HepG2 (cell line): ENCODE measurements at places on chromosomes 5 and 9. TPM values are rescaled to one million over a fixed set of nuclear protein-coding genes. Genes with fewer than 3 reads are reported as not detected.

The SV2C gene
- not detected in 2 replicates for polyA plus RNA-seq

The PTPN3 gene
- 17.2 and 20.5 TPM in 2 replicates for polyA plus RNA-seq

The PKD2L2 gene
- polyA plus RNA-seq = not detected in 2 replicates

The PDCD1LG2 gene
- not detected in 2 replicates for polyA plus RNA-seq

The SPINK13 gene
- not detected in 2 replicates for polyA plus RNA-seq

The PAEP gene
- polyA plus RNA-seq = 10.8 and 24.4 TPM in 2 replicates

The CAMK2A gene
- polyA plus RNA-seq = 0.16 TPM in 1 of 2 replicates, not detected in the other

The RAB3C gene
- polyA plus RNA-seq = 0.05 TPM in 1 of 2 replicates, not detected in the other

The PAX5 gene
- not detected in 2 replicates for polyA plus RNA-seq

The TPPP gene
- 0.05 and 0.07 TPM in 2 replicates for polyA plus RNA-seq

The STX17 gene
- 6.1 and 8.3 TPM in 2 replicates for polyA plus RNA-seq

The PCSK5 gene
- polyA plus RNA-seq = 0.39 and 0.66 TPM in 2 replicates

GRCh38 chr5:43409809-43410271 lies 2.4 kb downstream of the CCL28 start:
- H3K4me3 ChIP-seq = no peak overlapping the region
- H3K27me3 ChIP-seq = no peaks in the 10 kb centered on the region; the same call in none of the 2 replicates
- no peak for DNase-seq
- no peak overlapping the region for H3K27ac ChIP-seq
- no peaks in the 10 kb centered on the region for H3K36me3 ChIP-seq

DNA sequence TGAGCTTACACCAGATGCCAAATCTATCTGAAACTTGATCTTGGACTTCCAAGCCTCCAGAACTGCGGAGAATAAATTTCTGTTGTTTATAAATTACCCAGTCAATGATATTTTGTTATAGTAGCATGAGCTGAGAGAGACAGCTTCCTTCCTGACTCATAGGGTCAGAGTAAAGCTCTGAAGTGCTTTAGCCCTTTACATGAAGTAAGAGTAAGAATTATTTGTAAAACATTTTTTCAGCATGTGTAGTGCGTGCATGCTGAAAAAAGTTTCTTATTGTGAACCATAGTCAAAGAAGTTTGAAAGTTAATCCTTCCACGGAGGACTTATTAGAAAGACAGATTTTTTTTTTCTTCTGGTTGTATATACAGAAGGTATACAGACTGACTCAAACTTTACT lies 172.4 kb downstream of the DMRT2 start:
- H3K27me3 ChIP-seq = no peaks in the 10 kb centered on the region
- no peak for DNase-seq
- H3K4me1 ChIP-seq = no peaks in the 10 kb centered on the region
- no peaks in the 10 kb centered on the region for H3K36me3 ChIP-seq

GRCh38 chr5:155088811-155089210 lies 75.3 kb downstream of the KIF4B start:
- H3K4me1 ChIP-seq = no peaks in the 10 kb centered on the region
- H3K4me3 ChIP-seq = no peak overlapping the region
- no peaks in the 10 kb centered on the region for H3K27me3 ChIP-seq
- DNase-seq = no peak
- no peaks in the 10 kb centered on the region for H3K36me3 ChIP-seq

- H3K27ac ChIP-seq = no peak overlapping the region
- peaks cover 13% of the 10 kb centered on the region for H3K4me1 ChIP-seq
- no peaks in the 10 kb centered on the region for H3K36me3 ChIP-seq
- no peak for DNase-seq
- no peaks in the 10 kb centered on the region for H3K27me3 ChIP-seq
Observed at GRCh38 chr9:110104261-110104809, 103.6 kb downstream of the C9orf152 start.

DNA sequence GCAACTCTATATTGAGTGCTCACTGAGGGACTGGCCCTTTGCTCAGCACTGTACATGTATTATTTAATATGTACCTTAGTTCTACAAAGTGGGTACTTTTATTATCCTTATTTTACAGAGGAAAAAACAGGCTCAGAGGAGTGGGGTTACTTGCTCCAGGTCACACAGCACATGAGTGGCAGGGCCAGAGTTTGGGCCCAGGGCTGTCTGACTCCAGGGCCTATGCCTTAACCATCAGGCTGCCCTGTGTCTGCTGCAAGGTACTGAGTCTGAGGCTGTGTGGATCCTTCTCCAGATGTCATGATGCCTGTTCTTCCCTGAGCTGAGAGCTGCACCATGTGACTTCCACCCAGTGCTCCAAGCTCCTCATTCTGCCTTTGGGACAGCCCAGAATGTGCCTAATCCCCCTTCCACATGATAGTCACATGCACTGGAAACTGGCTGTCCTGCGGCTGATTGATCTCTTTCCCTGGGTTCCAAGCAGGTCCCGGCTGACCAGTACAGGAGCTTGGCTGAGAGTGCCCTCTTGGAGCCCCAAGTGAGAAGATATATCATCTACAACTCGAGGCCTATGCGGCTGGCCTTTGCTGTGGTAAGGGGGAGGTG lies 15.4 kb downstream of the TMEM268 start:
- DNase-seq = no peak
- peaks cover 41% of the 10 kb centered on the region; the same call in 2 of the 3 replicates for H3K36me3 ChIP-seq
- H3K27me3 ChIP-seq = no peaks in the 10 kb centered on the region
- no peak overlapping the region for H3K4me3 ChIP-seq
- H3K27ac ChIP-seq = no peak overlapping the region

DNA sequence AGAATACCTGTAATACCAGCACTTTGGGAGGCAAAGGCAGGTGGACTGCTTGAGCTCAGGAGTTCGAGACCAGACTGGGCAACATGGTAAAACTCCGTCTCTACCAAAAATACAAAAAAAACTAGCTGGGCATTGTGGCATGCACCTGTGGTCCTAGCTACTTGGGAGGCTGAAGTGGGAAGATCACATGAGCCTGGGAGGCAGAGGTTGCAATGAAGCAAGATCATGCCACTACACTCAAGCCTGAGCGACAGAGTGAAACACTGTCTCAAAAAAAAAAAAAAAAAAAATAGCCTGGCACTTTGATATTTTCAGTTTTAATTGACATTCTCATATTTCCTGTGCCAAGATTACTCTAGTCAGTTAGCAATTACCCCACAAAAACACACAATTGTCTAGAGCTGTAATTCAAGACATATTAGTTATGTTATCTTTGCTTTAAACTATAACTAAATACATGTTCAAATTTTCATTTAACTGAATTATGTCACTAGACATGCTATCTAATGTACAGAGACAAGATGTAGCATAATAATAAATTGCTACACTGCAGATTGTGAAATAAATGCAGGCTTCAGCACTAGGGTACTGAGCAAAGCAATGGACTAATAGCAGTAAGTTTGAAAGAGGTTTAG lies 378.2 kb upstream of the GRAMD2B start:
- H3K36me3 ChIP-seq = no peaks in the 10 kb centered on the region
- H3K27me3 ChIP-seq = no peaks in the 10 kb centered on the region
- H3K4me1 ChIP-seq = no peaks in the 10 kb centered on the region

GRCh38 chr9:4223312-4223833 lies 76.5 kb downstream of the GLIS3 start:
- DNase-seq = no peak
- no peaks in the 10 kb centered on the region; the same call in 1 of the 2 replicates for H3K27me3 ChIP-seq
- no peaks in the 10 kb centered on the region for H3K4me1 ChIP-seq
- H3K36me3 ChIP-seq = no peaks in the 10 kb centered on the region
- H3K4me3 ChIP-seq = no peak overlapping the region

- no peak for DNase-seq
- no peak overlapping the region for H3K27ac ChIP-seq
Observed at GRCh38 chr5:73918791-73919221, 292.8 kb downstream of the ARHGEF28 start.

GRCh38 chr5:51829230-51829629 lies 446.0 kb downstream of the ISL1 start:
- H3K4me1 ChIP-seq = no peaks in the 10 kb centered on the region
- no peak for DNase-seq
- no peak overlapping the region for H3K27ac ChIP-seq
- H3K27me3 ChIP-seq = no peaks in the 10 kb centered on the region
- no peaks in the 10 kb centered on the region for H3K36me3 ChIP-seq

DNA sequence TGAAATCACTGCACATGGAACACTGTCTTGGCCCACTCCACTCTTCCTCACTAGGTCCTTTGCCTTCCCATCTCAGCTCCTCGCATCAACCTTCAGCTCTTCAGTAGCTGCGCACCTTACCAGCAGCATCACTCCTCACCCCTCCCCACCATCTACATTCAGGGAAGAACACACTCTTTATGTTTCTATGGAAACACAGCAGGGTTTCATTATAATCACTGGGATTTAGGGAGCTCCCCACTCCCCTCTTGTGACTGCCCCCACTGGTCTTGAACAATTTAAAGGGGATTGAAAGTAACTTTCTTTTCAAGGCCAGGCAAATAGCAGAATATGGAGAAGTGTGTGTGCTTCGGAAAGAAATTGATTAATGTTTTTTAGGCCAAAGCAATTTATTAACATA lies 111.2 kb downstream of the INSYN2B start:
- no peak overlapping the region for H3K27ac ChIP-seq
- H3K4me3 ChIP-seq = no peak overlapping the region
- no peak for DNase-seq
- H3K36me3 ChIP-seq = no peaks in the 10 kb centered on the region

DNA sequence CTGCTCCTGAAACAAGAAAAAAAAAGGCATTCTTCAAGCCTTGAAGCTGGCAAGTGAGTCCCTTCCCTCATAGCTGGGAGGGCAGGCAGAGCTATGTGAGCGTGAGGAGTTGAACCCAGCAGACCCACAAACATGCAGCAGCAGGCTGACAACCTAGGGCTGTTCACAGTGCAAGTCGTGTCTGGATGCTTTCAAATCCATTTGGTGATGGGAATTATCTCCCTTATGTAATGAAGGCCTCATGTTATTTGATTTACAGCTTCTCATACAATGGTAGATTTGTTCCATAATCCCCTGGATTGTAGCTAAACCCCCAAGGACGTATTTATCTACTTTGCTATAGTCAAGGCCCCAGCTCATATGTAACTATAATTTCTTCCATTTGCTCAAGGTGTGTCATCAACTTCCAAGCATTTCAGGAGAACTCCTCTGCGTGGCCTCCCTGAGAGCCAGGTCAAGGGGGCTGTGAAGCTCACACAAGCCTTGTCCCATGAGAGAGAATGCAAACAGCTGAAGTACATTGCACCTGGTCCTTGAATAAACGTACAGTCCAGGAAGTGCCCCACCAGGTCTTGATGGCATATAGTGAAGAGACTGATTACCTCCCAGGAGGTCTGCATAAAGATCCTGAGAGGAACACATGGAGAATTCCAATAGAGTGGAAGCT lies 124.8 kb upstream of the SLC1A3 start:
- no peak overlapping the region for H3K27ac ChIP-seq
- H3K36me3 ChIP-seq = no peaks in the 10 kb centered on the region
- H3K4me3 ChIP-seq = no peak overlapping the region
- DNase-seq = no peak

DNA sequence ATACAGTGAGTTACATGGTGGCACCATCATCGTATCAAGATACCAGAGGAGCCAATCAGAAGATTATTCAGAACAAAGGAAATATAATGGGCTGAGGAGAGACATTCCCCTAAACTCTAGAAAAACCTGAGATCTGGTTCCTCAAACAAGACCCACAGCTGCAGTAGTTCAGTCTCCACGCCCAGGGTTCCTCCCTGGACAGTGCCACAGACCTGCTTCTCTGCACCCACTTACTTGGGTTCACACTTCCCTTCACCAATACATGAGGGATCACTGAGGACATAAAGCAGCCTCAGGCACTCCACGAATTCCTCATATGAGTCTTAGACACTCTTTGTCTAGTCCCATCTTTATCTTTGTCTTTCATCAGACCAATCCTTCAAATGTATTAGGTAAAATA lies 101.7 kb downstream of the APTX start:
- DNase-seq = no peak
- peaks cover 8% of the 10 kb centered on the region for H3K4me1 ChIP-seq
- no peak overlapping the region for H3K4me3 ChIP-seq
- H3K27ac ChIP-seq = no peak overlapping the region

- peaks cover 3% of the 10 kb centered on the region; the same call in 1 of the 2 replicates for H3K27me3 ChIP-seq
- no peak overlapping the region for H3K4me3 ChIP-seq
- H3K4me1 ChIP-seq = no peaks in the 10 kb centered on the region
- no peak overlapping the region for H3K27ac ChIP-seq
Observed at GRCh38 chr9:38232895-38233294, 159.6 kb upstream of the ALDH1B1 start.

DNA sequence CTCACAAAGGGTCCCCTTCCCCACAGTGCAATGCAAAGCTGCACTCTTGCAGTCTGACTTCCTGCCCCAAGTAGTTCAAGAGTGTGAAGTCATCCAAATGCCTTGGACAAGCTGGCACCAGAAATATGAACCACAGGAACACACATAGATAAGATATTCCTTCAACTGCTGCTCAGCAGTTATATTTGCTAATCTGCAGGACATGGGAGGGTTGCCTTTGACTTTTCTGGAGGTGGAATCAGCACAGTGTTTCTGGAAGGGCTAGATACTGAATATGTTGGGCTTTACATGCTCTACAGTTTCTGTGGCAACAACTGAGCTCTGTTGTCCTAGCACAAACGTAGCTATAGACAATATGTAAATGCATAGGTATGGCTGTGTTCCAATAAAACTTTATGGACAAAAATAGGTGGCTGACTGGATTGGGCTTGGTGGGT lies 96.7 kb upstream of the PCA3 start:
- DNase-seq = no peak
- no peak overlapping the region for H3K27ac ChIP-seq
- no peaks in the 10 kb centered on the region for H3K36me3 ChIP-seq
- H3K4me1 ChIP-seq = no peaks in the 10 kb centered on the region
- no peak overlapping the region for H3K4me3 ChIP-seq

- H3K27ac ChIP-seq = no peak overlapping the region
- DNase-seq = no peak
- H3K36me3 ChIP-seq = no peaks in the 10 kb centered on the region
- H3K27me3 ChIP-seq = no peaks in the 10 kb centered on the region
- H3K4me1 ChIP-seq = no peaks in the 10 kb centered on the region
- H3K4me3 ChIP-seq = no peak overlapping the region
Observed at GRCh38 chr5:131305906-131306305, 42.1 kb downstream of the CDC42SE2 start.

GRCh38 chr9:133979273-133979920 lies 12.7 kb downstream of the VAV2 start:
- peaks cover 78% of the 10 kb centered on the region for H3K4me1 ChIP-seq
- DNase-seq = peak; percentile 80
- peak overlapping the region; percentile 48 for H3K4me3 ChIP-seq
- H3K27me3 ChIP-seq = no peaks in the 10 kb centered on the region
- peak overlapping the region; percentile 92 for H3K27ac ChIP-seq

GRCh38 chr5:123819386-123819785 lies 307.4 kb downstream of the CSNK1G3 start:
- H3K4me1 ChIP-seq = no peaks in the 10 kb centered on the region
- H3K4me3 ChIP-seq = no peak overlapping the region
- no peaks in the 10 kb centered on the region; the same call in 1 of the 2 replicates for H3K27me3 ChIP-seq
- DNase-seq = no peak

- no peaks in the 10 kb centered on the region for H3K4me1 ChIP-seq
- no peak for DNase-seq
- H3K27me3 ChIP-seq = no peaks in the 10 kb centered on the region
- H3K4me3 ChIP-seq = no peak overlapping the region
Observed at GRCh38 chr5:95086927-95087815, 197.7 kb downstream of the MCTP1 start.
